Heart left ventricle (tissue), 16 donors: ENCODE measurements at places on chromosomes 5 and 9. TPM values are rescaled to one million over a fixed set of nuclear protein-coding genes. Genes with fewer than 3 reads are reported as not detected.

DNA sequence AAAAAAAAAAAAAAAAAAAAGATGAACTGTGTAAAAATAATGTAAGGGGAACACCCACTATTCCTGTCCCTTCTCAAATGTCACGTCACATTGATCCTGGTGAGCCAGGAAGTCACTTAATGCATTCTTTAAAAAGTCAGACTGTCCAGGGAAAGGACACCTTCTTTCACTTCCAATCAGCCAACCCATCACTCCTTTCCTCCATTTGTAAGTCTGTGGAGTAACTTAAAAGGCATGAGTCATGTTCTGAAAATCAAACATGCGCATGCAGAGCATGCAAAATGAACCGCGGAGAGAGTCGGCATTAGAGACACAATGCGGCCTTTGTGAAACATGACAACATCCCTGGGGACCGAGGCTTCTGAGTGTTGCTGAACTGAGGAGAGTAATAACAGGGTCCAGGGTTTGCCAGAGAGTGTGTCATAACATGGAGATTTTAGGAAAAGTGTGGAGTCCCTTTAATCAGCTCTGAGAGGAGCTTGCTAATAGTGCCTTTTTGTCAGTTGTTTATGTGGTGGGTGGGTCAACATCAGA, 77.6 kb upstream of the SEMA6A start:
- peaks cover 2% of the 10 kb centered on the region for H3K4me1 ChIP-seq
- H3K36me3 ChIP-seq: no peaks in the 10 kb centered on the region
- H3K27ac ChIP-seq: no peak overlapping the region
- no peaks in the 10 kb centered on the region for H3K27me3 ChIP-seq
- H3K4me3 ChIP-seq: no peak overlapping the region

CA9 gene
- total RNA-seq: 0.47 TPM

GRCh38 chr5:169029661-169030274, 271.2 kb downstream of the SLIT3 start:
- no peaks in the 10 kb centered on the region for H3K36me3 ChIP-seq
- no peaks in the 10 kb centered on the region for H3K4me1 ChIP-seq
- DNase-seq: no peak
- H3K27ac ChIP-seq: no peak overlapping the region

DNA sequence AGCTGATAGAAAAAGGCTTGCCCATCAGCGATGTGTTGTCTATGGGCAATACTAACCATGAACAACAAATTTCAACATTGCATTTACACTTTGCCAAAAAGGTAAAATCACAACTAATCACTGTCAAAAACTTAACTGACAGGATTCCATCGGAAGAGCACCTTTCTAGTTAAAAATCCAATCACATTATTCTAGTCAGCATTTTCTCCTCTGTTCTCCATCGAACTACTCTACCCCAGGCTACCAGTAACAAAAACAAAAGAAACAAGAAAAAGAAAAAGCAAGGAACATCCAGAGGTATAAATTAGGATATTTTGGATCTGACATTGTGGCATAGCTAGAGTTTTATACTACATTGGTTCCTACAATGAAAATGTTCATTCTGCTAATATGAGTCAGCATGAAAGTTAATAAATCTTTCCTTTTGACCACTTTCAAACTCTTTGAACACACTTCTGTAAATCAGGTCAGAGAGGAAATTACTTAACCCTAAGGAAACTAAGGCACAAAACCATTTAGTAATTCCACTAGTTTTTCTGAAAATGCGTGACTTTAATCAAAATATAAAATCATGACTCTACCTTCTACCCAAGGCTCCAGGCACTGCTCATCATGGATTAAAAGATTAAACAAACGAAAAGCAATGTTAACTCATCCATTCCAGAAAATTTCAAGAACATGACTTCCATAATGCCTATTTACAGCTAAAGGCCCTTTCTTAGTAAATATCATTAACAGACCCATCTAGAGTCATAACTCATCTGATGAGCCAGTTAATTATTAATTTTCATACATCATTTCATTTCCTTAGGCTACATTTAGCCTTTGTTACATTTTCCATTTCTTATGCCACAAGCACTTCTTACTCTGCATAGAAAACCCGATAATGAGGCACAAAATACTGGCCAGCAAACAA, 10.2 kb downstream of the GLIS3 start:
- no peak overlapping the region for H3K4me3 ChIP-seq
- no peaks in the 10 kb centered on the region for H3K4me1 ChIP-seq
- no peaks in the 10 kb centered on the region for H3K36me3 ChIP-seq
- H3K27me3 ChIP-seq: no peaks in the 10 kb centered on the region
- no peak for DNase-seq

GRCh38 chr9:134686896-134687295, 45.3 kb downstream of the COL5A1 start:
- no peaks in the 10 kb centered on the region for H3K36me3 ChIP-seq
- H3K27ac ChIP-seq: no peak overlapping the region
- no peak overlapping the region for H3K4me3 ChIP-seq
- H3K4me1 ChIP-seq: peaks cover 10% of the 10 kb centered on the region
- no peaks in the 10 kb centered on the region for H3K27me3 ChIP-seq
- DNase-seq: peak; percentile 46

- no peaks in the 10 kb centered on the region for H3K36me3 ChIP-seq
- no peak overlapping the region for H3K27ac ChIP-seq
- DNase-seq: no peak
- no peak overlapping the region for H3K4me3 ChIP-seq
These were observed 135.5 kb downstream of the PRKACG start for GRCh38 chr9:68878450-68878849.

PLK2 gene
- 78.3 TPM for total RNA-seq

NTNG2 gene
- total RNA-seq: 0.40 TPM

GRCh38 chr9:93183663-93184431, at the start of gene WNK2:
Gene WNK2 (plus strand): TSS chr9:93184139. CDS start chr9:93184930, 791 bp downstream.
- H3K27me3 ChIP-seq: peaks cover 7% of the 10 kb centered on the region
- no peaks in the 10 kb centered on the region for H3K36me3 ChIP-seq
- DNase-seq: no peak
- H3K4me3 ChIP-seq: peak within 1 kb of the TSS; percentile 59

PCDHGC4 gene
- 2.2 TPM for total RNA-seq

- no peak overlapping the region for H3K4me3 ChIP-seq
- H3K4me1 ChIP-seq: no peaks in the 10 kb centered on the region
- no peaks in the 10 kb centered on the region for H3K27me3 ChIP-seq
- no peak for DNase-seq
- H3K27ac ChIP-seq: no peak overlapping the region
- H3K36me3 ChIP-seq: no peaks in the 10 kb centered on the region
These were observed 9.5 kb downstream of the CEMIP2 start for GRCh38 chr9:71758785-71759184.

- no peak for DNase-seq
- H3K4me1 ChIP-seq: peaks cover 11% of the 10 kb centered on the region
- no peaks in the 10 kb centered on the region for H3K27me3 ChIP-seq
- H3K36me3 ChIP-seq: no peaks in the 10 kb centered on the region
These were observed 39.0 kb upstream of the EXOC3 start for GRCh38 chr5:403995-404394.

TMOD1 gene
- 106 TPM for total RNA-seq

TRIM41 gene
- total RNA-seq: 27.3 TPM

GRCh38 chr5:586751-587285, 25.3 kb upstream of the CEP72 start:
- H3K36me3 ChIP-seq: no peaks in the 10 kb centered on the region
- DNase-seq: no peak
- no peak overlapping the region for H3K27ac ChIP-seq
- H3K27me3 ChIP-seq: peaks cover 13% of the 10 kb centered on the region

- no peaks in the 10 kb centered on the region for H3K36me3 ChIP-seq
- H3K4me3 ChIP-seq: no peak overlapping the region
- H3K27ac ChIP-seq: no peak overlapping the region
- no peaks in the 10 kb centered on the region for H3K4me1 ChIP-seq
These were observed 20.3 kb downstream of the C5orf63 start for GRCh38 chr5:127053049-127053448.

DNA sequence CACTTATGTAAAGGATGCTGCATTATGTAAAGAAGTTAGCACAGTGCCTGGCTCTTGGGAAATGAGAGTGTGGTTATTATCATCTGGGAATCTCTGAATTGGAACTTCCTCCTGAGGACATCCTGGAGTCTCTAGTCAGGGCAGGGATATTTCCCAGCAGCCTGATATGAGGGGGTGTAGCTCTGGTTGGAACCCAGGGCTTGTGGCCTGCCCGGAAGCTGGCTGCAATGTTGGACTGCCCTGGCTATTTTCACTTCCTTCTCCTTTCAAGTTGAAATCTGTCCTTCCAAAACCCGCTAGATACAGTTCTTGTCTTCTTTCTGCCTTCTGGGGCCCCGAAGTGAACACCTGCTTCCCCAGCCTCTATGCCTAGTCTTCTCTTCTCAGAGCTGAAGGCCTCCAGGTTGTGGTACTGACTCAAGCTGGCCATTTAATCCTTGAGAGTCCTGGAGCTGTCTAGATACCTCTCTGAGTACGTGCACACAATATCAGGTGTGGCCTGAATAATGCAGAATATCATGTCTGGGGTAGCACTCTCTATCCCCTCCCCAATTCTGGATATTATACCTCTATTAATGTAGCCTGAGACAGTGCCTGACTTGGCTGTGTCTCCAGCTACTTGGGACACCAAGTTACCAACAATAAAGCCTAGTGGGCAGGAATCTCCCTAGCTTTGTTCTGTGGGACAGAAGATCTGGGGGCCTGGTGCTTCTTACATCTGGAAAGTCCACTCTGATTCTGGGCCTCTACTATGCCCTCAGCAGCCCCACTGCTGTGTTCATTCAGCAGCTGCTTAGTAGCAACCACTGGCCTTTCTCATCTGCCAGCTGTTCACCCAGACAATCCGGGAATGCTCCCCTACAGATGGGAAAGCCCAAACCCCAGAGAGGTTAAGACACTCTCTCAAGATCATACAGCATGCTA, 45.0 kb downstream of the SLC6A7 start:
- no peaks in the 10 kb centered on the region for H3K36me3 ChIP-seq
- no peaks in the 10 kb centered on the region for H3K27me3 ChIP-seq
- H3K4me3 ChIP-seq: no peak overlapping the region
- DNase-seq: no peak

DNA sequence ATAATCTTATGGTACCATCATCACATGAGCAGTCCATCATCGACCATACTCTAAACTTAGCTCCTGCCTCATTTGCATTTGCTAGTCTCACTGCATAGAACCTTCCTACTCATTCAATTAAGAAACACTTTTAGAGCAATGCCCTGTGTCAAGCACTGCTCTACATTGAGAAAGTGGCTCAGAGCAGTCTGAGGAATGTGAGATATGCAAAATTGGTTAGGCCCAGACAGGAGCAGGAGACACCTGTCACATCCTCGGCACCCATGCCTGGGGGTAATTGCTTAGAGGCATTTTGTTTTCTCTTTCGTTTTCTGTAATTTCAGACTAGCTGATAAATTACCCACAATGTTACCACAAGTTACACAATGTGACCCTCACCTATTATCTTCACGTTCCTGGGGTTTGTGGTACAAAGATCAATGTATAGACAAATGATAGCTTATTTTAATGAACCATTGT, 4.9 kb upstream of the RARS1 start:
- no peak overlapping the region for H3K4me3 ChIP-seq
- DNase-seq: no peak
- no peaks in the 10 kb centered on the region for H3K27me3 ChIP-seq
- no peaks in the 10 kb centered on the region for H3K4me1 ChIP-seq

DNA sequence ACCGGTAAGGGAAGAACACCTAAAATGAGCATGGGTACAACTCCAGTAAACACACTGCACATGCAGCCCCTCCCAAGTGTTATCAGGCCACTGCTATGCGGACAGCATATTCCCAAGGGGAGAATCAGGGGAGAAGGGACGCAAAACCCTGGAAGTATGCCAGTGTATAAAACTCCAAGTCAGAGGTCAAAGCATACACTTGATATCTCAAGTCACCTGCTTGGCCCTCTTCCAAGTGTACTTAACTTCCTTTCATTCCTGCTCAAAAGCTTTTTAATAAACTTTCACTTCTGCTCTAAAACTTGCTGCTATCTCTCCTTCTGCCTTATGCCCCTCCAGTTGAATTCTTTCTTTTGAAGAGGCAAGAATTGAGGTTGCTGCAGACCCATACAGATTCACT, 408.1 kb downstream of the HTR1A start:
- DNase-seq: no peak
- H3K4me3 ChIP-seq: no peak overlapping the region
- H3K4me1 ChIP-seq: no peaks in the 10 kb centered on the region
- no peaks in the 10 kb centered on the region for H3K27me3 ChIP-seq
- no peaks in the 10 kb centered on the region for H3K36me3 ChIP-seq
- H3K27ac ChIP-seq: no peak overlapping the region

DNA sequence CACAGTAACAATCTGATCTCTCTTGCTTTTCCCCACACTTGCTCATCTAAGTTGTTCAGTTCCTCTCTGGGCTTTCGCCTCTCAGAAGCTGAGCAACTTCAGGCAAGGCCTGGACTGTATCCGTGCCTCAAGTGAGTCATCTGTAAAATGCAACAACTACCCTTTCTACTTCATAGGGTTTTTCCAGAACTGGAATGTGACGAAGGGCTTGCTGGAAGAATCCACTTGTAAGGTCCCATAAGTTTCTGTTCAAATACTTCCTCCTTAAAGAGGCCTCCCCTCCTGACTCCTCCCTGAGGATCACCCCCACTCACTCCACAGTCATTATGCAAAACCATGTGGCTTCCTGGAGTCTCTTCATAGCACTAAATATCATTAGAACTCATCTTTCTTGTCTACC, 17.5 kb upstream of the INSYN2B start:
- H3K4me1 ChIP-seq: no peaks in the 10 kb centered on the region
- no peak overlapping the region for H3K4me3 ChIP-seq
- H3K27me3 ChIP-seq: no peaks in the 10 kb centered on the region
- H3K36me3 ChIP-seq: peaks cover 44% of the 10 kb centered on the region
- no peak overlapping the region for H3K27ac ChIP-seq

ELAVL2 gene
- total RNA-seq: 0.19 TPM

GRCh38 chr5:61933787-61934626, 372.0 kb upstream of the KIF2A start:
- no peaks in the 10 kb centered on the region for H3K36me3 ChIP-seq
- H3K27ac ChIP-seq: no peak overlapping the region
- H3K4me3 ChIP-seq: no peak overlapping the region
- DNase-seq: peak; percentile 25

DNA sequence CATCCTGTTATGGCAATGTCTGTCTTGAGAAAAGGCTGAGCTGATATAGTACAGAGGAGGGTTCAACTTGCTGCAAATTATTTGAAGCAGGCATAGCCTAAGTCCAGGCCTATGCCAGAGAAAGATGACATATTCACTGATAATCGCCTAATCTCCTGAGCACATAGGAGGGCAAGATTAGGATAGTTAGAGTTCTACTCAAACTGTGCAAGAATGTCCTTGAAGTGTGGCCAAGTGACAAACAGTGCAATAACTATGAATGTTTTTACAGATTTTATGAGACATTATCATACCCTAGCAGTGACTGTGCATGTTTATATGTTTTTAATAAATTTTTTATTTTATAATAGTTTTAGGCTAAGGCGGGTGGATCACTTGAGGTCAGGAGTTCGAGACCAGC, 96.2 kb downstream of the TSSK1B start:
- H3K27me3 ChIP-seq: no peaks in the 10 kb centered on the region
- H3K36me3 ChIP-seq: no peaks in the 10 kb centered on the region
- H3K4me3 ChIP-seq: no peak overlapping the region
